ENCODE measurements at places on chromosomes 4 and X.

DNA sequence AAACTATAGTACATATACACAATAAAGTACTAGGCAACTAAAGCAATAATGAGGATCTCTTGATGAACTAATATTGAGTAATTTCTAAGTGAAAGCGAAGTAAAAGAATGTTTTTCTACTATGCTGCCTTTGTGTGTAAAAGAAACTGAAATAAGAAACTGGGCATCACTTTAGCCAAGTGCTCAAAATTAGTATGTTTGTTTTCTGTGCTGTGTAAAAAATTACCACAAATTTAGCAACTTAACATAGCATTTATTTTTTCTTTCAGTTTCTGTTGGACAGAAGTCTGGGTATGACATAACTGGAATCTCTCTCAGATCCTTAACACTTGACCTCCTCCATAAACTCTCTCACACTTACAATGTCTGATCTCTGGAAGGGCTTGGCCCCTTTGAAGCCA lies 687.1 kb upstream of the MAGEB2 start:
- no peak for DNase-seq

DNA sequence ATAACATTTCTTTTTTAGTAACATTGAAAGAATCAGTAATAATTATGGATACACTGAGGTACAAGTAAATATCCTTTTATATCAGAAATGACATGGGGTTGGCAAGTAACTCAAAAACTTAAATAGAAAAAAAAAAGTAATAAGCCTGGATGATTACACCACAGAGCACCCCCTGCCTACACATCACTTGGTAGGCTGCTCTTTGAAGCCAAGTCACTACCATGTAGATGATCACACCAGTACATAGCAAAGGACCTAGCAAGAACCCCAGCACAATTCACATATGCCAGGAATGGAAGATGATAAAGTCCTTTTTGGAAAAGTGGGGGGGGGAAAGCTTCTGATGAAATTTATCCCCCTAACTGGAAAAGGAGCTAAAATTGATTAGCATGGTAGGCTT lies 56.9 kb downstream of the METTL14 start:
- no peak for DNase-seq

- no peak for DNase-seq
Observed at GRCh38 chr4:88629826-88630225, 37.5 kb downstream of the HERC3 start.

DNA sequence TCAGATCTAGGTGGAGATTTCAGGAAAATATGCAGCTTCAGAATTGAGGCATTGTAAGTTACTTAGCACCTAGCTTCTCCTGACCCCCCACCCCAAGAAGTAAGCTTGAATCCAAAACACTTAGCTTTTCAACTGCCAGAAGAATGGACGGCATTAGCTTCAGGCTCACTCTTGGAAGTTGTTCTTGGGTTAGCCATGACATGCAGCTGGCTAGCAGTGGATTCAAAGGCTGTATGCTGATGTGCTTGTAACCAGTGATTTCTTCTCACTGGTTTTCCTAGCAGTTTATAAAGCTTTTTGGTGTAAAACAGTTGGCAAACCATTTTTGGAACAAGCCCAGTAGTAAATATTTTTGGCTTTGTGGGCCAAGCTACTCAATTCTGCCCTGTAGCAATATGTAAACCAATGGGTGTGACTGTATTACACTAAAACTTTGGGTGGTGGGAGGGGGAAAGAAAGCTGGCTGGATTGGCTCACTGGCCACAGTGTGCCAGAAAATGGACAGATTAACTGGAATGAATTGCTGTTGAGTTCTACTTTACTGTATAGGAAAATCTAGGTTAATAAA lies 85.6 kb downstream of the SHROOM2 start:
- DNase-seq, result no peak

- DNase-seq, result no peak
Observed at GRCh38 chr4:17276776-17277175, 235.1 kb downstream of the QDPR start.

GRCh38 chrX:23668335-23668734 lies 1.0 kb downstream of the PRDX4 start:
- no peak for DNase-seq

DNA sequence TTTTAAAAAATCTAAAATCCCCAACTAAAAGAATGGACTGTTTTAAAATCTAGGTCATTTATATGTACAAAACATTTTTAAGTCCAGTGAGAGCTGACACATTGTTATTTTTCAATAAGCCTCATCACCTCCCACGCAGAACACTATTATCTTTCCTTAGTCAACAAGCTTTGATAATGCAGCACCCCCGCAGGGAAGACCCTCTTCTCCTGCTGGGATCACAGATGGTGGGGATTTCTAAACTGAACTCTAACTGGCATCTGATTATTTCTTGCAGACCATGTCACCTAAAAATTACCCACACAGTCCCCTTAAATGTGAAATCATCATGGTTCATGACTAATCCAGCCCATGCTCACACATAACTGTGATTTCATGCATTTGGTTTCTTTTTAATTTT lies 11.6 kb downstream of the SYTL4 start:
- no peak for DNase-seq

GRCh38 chr4:137519406-137519805 lies 12.9 kb downstream of the PCDH18 start:
- no peak for DNase-seq

GRCh38 chr4:130568746-130569145 lies 1472.8 kb downstream of the C4orf33 start:
- no peak for DNase-seq

DNA sequence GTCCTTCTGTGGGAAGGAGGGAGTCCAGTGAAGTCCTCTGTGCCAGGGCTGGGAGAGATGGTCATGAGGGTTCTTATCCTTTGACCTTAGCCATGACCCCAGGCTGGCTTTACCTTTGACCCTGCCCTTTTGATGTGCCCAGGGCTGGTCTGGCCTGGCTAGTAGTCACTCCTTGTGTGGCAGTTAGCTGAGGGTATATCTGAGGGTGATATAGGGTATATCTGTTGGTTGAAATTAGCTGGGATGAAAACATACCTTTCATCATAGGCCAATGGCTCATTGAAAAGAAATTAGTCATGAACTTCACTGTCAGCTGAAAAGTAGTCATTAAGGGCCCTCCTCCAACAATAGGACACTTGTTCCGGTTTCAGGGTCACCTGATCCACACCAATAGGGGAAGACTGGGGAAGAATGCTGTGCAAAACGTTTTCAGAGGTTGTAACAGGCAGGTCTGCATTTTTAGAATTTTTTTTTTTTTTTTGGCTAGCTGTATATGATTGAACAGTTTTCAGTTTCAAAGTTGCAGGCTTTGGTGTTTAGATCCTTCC lies 74.6 kb upstream of the STOX2 start:
- no peak for DNase-seq

DNA sequence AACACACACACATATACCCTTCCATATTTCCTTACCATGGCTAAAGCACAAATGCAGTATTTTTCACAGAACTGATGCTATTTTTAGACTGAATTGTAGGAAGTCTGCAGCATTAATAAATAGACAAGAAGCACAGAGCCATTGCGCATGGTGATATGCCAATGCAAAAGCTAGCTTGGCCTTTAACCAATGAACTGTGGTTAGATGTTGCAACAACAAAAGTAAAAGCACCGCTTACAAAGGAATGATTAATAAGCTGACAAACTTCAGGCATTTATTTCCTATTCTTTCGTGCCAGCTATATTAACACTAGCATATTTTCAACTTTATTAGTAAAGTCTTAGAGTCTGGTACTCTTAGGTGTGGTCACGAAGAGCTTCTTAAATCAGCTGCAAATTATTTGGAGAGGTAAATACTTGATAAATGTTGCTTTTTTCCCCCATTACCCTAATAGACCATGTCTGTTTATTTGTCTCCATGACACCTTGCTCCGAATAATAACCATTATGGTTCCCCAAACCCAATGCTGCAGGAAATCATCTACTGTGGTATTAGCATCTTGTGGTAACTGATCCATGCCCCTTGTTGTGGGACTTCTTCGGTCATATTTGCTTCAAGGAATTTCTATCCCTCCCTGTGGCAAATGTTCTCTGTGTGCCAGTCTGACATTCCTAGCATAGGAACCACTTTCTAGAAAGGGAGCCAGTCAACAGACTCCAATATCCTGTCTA lies 306.1 kb upstream of the TAPT1 start:
- no peak for DNase-seq

- no peak for DNase-seq
Observed at GRCh38 chr4:35506161-35506560, 738.2 kb downstream of the ARAP2 start.

GRCh38 chr4:178633263-178633662 lies 1191.0 kb upstream of the AGA start:
- no peak for DNase-seq

- DNase-seq, result no peak
Observed at GRCh38 chr4:11495291-11495690, 66.6 kb upstream of the HS3ST1 start.

DNA sequence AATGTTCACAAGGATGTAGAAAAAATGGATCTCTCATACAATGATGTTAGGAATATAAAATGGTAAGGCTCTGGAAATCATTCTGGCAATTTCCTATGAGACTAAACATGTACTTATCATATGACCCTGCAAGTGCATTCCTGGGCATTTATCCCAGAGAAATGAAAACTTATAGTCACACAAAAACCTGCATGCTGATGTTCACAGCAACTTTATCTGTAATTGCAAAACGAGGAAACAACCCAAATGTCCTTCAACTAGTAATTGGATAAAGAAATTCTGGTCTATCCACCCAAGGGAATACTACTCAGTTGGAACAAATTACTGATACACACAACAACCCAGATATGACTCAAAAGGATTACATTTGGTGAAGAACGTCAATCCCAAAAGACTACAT lies 14.5 kb downstream of the ZCCHC18 start:
- no peak for DNase-seq

- no peak for DNase-seq
Observed at GRCh38 chrX:828411-828959, 197.9 kb downstream of the SHOX start.

- DNase-seq, result no peak
Observed at GRCh38 chr4:41670530-41670929, 78.0 kb downstream of the PHOX2B start.

DNA sequence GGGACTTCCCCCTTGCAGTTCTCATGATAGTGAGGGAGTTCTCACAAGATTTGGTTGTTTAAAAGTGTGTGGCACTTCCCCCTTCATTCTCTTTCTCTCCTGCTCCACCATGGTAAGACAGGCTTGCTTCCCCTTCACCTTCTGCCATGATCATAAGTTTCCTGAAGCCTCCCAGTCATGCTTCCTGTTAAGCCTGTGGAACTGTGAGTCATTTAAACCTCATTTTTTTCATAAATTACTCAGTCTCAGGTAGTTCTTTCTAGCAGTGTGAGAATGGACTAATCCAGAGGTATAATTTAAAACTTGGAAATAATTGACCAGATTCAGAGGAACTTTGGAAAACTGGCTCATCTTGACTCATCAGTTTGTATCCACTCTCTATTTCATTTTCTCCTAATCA lies 129.0 kb downstream of the TMEM47 start:
- no peak for DNase-seq

DNA sequence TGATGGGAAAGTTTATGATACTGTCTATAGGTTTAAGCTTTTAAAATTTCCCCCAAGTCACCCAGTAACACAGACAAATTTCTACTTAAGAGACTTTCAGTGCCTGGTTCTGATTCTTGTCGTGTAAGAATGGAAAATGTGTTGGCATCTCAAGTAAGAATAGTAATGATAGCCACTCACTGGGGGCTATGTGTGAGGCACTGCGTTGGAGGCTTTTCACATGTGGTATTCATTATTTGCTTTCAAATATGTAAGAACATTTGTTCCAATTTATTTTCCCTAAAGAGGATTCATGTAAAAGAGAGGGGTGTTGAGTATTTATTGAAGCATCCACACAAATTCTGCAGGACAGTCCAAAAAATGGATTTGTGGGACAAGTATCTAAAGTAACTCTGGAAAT lies 143.6 kb downstream of the FNIP2 start:
- no peak for DNase-seq

GRCh38 chrX:21657318-21658151 lies 595 bp downstream of the KLHL34 start:
- no peak for DNase-seq

DNA sequence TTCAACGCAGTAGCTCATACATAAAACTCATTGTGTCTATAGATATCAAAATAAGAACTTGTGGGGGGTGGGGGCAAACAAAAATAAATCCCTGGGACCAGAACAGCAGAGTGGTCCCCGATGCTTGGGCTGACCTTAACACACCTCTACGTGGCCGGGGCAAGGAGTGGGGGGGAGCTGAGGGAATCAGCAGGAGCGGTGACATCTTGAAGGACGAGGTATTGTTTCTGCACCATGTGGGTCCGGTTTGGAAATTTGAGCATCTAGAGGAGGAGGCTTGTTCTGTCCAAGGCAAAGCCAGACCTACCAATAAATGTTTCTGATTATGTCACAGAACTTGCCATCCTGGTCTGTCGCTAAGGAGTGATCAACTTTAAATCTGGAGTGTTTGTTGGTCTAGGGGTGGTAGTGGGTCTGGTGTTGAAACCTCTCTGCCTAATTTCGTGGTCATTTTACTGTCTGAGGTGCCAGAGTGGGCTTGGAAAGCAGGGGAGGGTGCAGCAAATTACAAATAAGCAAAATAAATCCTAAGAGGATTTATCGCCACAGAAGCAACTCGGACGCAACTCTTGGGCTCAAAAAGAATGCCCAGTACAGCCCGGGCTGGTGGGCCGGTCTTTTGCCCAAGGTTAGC lies 774 bp upstream of the RAPGEF2 start:
- DNase-seq, result no peak

GRCh38 chr4:65102419-65102818 lies 567.9 kb downstream of the EPHA5 start:
- no peak for DNase-seq

GRCh38 chr4:2068198-2068470 lies 9.0 kb downstream of the NAT8L start:
- DNase-seq, result no peak

GRCh38 chr4:66572949-66573348 lies 902.7 kb upstream of the EPHA5 start:
- no peak for DNase-seq

All from progenitor cell of endocrine pancreas (in vitro differentiated cells).